Fibroblast of skin of left quadriceps (primary cell): ENCODE measurements at places on chromosomes 4 and X.

- DNase-seq, result no peak
Observed at GRCh38 chrX:32451954-32452695, 759.2 kb downstream of the DMD start.

DNA sequence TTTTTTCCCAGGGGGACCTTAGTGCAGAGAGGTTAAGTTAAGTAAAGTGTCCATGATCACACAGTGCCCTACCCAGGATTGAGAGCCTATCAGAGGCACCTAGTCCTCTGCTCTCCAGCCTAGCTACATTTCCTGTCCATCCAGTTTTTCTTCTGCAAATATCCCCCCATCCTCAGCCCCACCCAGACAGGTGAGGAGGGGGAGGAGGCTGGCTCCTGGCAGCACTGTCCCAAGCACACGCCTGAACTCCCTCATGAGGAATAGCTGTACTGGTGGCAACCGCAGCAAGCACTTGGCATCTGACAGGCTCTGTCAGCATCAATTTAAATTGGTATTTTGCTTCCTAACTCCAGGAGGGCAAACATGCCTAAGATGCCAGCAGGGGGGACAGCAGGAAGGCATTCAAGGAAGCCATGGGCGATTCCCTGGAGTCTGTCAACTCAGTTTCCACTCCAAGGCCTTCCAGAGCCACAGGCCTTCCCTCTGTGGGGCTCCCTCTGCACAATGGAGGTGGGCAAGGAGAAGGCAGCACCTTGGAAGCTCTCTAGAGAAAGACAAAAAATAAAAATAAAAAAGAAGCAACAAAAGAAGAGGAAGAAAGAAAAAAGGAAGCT, 6.4 kb upstream of the FRMPD3 start:
- DNase-seq, result no peak

- DNase-seq, result no peak
Observed at GRCh38 chrX:154457491-154458115, 478 bp upstream of the PLXNA3 start.

DNA sequence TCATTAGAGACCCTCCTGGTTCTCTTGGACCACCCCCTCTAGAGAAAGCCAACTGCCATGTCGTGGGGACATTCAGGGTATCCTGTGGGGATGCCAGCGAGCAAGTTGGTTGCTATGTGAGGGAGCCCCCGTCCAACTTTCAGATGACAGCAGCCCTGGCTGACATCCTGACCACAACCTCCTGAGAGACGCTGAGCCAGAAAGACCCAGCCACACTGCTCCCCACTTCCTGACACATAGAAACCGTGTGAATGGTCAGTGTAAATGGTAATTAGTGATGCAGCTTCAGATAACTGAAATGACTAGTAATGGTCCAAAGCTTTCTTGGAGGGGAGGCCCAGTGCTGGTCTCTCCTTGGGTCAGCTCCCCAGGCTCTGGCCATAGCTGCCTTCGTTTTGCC, 10.8 kb downstream of the CLCN4 start:
- no peak for DNase-seq

DNA sequence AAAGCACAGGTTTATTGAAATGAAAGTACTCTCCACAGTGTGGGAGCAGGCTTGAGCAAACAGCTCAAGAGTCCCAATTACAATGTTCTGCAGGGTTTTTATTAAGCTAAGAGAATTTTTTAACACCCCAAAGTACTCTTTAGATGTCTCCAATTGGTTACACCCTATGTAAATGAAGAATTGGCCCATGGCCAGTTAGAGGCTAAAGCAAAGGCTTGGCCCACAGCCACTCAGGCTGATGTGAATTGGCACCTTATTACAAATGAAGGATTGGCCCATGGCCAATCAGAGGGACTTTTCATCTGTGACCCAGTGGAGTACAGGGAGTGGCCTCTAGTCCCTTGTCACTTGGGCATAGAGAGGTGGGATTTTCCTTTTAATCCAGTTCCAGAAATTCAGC, 30.1 kb upstream of the IQCM start:
- no peak for DNase-seq

DNA sequence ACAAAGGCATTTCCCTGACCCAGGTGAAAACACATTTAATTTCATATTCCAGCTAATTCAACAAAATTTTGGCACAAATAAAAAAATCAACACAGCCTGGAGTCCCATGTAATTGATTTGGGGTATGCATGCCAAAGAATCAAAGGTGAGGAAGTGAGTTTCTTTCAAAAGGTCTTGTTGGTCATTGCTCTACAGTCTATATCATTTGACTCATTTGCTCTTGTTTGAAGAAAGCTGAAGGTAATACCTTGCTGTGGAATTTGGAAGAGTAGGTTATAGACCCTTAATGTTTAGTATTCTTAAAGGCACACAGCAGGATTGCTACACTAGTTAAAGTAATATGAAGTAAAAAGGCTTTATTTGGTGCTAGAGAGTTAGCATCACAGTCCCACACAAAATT, 25.4 kb downstream of the COL4A6 start:
- DNase-seq, result no peak

DNA sequence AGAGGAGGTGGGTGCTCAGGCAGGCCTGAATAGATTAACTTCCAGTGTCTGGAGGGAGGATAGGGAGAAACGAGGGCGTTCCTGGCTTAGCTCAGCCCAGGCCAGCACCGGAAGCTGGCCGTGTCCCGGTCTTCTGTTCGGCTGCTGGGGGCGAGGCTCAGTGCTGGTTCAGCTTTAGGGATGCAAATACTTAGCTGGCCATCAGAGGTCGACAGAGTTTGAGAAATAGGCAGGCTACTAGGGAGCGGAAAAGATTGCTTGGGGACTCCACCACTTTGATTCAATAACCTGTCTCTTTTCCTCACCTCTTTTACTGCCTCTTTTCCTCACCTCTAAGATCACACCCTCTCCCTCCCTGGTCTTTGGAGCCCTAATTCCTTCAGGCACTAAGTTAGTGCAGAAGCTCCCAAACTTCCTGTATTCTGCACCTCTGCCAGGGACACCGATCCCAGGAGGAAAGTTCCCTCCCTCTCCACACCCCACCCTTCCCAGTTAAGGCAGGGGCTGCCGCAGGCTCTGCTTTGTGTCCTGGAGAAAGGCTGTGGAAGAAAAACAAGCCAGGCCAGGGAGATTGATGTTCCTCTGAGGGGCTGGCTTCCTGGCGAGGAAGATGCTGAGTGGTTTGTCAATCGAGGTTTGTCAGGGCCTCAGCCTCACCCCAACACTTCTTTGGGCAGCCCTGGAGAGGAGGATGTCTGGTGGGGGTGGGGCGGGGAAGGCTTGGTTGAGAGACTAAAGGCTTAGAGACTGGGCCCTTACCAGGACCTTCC, 6.0 kb upstream of the EFNB1 start:
- DNase-seq, result no peak

DNA sequence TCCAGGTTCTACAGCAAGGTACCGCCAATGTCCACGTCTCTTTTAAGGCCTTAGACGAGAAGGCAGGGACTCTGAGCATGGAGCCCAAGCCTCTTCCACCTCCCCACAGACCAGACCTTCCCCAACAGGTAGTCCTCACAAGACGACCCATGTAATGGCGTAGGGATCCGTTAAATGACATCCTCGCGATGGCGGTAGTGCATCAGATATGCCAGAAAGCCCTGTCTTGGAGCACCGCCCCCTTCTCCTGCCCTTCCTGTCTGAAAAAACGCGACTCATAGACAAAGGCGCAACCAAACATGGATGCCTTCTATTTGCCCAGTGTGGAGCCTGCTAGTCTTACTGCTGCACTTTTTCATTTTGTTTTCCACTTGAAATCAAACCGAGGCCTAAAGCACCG, 185.4 kb downstream of the OR13H1 start:
- no peak for DNase-seq

- DNase-seq, result no peak
Observed at GRCh38 chr4:126144543-126145237, 829.9 kb downstream of the FAT4 start.

- DNase-seq, result peak; percentile 92
Observed at GRCh38 chr4:55947912-55948725, 626 bp upstream of the CEP135 start.

DNA sequence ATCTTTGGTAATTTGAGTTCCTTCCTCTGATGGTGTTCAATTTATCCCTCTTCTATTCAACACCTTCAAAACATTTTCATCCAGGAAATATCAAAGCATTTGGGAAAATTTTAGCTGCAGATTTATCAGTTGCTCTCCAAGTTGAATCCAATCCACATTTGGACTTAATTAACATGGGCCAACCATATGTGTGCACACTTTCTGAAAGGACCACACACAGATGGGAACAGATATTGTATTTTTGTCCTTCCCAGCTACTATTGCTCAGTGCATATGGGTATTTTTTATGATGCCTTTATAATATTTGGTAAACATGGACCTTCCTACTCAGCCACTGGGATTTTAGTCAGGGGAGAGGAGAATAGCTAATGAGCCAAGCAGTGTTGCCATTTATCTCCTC, 65.2 kb downstream of the GLRA2 start:
- DNase-seq, result no peak

DNA sequence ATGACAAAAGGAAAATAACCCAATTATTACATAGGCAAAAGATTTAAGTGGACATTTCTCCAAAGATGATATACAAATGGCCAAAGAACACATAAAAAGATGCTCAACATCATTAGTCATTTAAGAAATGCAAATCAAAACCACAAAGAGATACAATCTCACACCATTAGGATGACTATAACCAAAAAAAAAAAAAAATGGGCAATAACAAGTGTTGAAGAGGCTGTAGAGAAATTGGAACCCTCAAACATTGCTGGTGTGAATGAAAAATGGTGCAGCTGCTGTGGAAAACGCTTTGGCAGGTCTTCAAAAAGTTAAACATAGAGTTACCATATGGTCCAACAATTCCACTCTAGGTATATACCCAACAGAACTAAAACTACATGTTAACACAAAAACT, 5.6 kb upstream of the PRDX4 start:
- DNase-seq, result no peak

DNA sequence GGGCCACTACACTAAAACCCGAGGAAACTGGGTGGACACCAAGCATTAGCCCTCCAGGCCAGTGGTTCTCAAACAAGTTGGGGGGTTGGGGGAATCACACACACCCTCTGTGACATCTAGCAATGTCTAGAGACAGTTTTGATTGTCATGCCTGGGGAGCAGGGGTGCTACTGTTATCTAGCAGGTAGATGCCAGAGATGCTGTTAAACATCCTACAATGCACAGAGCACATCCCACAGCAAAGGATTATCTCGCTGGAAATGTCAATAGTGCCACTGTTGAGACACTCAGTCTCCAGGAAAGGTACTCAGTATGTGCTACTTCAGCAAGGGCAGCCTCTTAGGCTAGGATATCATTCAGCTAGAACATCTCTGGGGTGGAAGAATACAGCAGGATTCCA, 1.3 kb downstream of the SMC1A start:
- no peak for DNase-seq

- no peak for DNase-seq
Observed at GRCh38 chrX:47958761-47959342, 44.9 kb downstream of the ZNF182 start.

DNA sequence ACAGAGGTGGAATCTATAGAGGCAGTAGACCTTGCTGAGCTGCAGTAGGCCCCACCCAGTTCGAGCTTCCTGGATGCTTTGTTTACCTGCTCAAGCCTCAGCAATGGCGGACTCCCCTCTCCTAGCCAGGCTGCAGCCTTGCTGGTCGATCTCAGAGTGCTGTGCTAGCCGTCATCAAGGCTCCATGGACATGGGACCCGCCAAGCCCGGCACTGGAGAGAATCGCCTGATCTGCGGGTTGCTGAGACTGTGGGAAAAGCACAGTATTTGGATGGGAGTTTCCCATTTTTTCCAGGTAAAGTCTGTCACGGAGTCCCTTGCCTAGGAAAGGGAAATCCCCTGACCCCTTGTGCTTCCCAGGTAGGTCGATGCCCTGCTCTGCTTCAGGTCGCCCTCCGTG, 124.8 kb upstream of the KLF8 start:
- no peak for DNase-seq

DNA sequence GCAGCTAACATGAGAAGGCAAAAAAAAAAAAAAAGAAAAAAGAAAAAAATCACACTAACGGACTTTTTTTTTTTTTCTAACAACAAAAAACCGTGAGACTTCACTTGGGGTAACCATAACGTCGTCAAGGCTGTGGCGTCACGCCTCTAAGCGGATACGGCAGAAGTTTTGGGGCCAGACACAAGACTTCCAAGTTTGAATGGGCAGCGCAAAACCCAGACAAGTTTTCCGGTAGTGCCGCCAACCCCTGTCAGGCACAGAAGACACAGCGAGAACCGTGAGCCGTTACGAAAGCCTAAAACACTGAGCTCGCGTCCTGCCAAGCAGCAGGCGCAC, 556 bp upstream of the SMARCA5 start:
- DNase-seq, result no peak

GRCh38 chrX:97547877-97548578, 664.3 kb downstream of the RPA4 start:
- DNase-seq, result no peak

- no peak for DNase-seq
Observed at GRCh38 chrX:55357236-55357635, 92.5 kb upstream of the PAGE3 start.

- no peak for DNase-seq
Observed at GRCh38 chr4:54659749-54660535, 2.2 kb downstream of the KIT start.

GRCh38 chr4:180940680-180941079, 1302.5 kb upstream of the TENM3 start:
- DNase-seq, result no peak

DNA sequence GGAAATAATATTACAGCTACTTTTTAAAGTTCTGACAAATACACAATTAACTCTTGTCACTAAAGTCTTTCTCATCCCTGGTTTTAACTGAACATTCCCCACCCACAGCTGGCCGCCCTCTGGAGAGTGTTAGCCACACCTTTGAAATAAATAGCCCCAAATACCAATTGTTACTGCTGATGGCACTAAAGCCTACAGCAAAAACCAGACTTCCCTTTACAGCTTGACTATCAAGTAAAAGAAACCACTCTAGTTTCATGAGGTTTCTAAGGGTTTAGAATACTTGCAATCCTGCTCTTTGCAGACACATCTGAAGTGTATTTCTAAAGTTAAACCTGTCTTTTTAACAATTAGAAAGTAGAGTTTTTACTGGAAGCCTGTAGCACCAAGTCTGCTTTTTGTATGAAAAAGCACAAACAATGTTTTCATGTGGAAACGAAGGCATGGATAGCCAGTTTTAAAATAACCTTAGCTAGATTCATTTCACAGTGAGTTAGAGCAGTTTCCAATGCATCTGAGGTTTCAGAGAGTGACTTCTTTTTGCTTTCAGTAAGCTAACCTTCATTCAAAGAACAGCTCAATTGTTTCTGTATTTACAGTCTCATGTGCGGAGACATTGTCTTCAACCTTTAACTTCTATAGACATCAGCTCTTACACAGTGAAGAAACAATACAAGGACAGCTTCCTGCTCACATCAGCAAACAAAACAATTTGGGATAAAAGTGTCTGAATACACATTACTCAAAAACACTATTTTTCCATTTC, 164.8 kb upstream of the VEGFC start:
- no peak for DNase-seq

GRCh38 chr4:242121-242848, 63.0 kb downstream of the ZNF732 start:
- DNase-seq, result no peak

GRCh38 chrX:11470250-11470974, 177.2 kb downstream of the AMELX start:
- DNase-seq, result no peak
